Activated CD4-positive, alpha-beta T cell treated with anti-CD3 and anti-CD28 coated beads, Interleukin-2, amount 10 ng/mL, durations not matched to agents 24 days and 14 days (primary cell): ENCODE measurements at places on chromosomes 3 and 15. TPM values are rescaled to one million over a fixed set of nuclear protein-coding genes. Genes with fewer than 3 reads are reported as not detected.

PFKFB4 gene
- 38.2 and 44.0 TPM in 2 replicates for total RNA-seq

C2CD4B gene
- 0.45 and 0.58 TPM in 2 replicates for total RNA-seq

VWA5B2 gene
- total RNA-seq, result not detected in 2 replicates

U2SURP gene
- 189 and 212 TPM in 2 replicates for total RNA-seq

GRIP2 gene
- not detected in 2 replicates for total RNA-seq

ROPN1 gene
- total RNA-seq, result not detected in 2 replicates

CEP152 gene
- total RNA-seq, result 32.0 and 32.2 TPM in 2 replicates

CYP19A1 gene
- total RNA-seq, result 0.09 and 0.35 TPM in 2 replicates

KLF15 gene
- total RNA-seq, result 0.19 and 0.28 TPM in 2 replicates

DNA sequence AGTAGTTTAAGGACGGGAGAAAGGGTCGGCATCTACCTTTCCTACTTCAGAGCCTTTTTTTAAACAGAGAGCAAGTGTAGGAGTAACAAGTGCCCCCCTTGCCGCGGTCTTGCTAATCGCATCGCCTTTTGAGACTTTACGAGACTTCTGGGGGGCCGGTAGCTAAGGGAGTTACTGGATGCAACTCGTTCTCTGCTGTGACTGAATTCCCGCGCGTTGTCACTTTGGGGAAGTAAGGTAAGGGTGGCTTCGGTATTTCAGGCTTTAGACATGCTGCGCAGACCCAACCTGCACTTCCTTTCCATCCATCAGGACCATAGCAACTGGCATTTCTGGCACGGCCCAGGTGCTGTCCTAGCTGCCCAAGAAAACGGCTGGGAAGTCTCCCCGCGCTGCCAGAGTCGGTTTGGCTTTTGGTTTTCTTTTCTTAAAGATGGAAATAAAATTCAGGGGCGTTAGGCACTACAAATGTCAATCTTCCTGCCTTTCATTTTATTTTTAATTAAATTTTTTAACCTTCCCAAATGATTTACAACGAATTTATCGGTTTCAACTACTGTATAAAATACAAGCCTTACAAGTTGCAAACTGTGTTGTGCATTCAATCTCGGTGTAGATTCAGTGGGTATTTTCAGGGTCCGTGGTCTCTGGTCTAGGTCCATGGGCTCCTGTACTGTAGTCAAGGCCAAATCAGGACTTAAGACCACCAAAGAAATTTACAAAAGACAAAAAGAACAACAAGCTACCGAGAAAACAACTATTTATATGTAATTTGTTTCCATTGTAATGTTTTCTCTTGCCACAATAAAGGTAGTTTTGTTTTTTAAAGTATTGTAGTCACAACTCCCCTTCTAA is 3.5 kb downstream of the MECOM start:
- no peak overlapping the region for H3K27ac ChIP-seq
- H3K27me3 ChIP-seq, result peaks cover 80% of the 10 kb centered on the region
- H3K4me1 ChIP-seq, result peaks cover 32% of the 10 kb centered on the region
- peak overlapping the region; percentile 85 for H3K4me3 ChIP-seq
- DNase-seq, result no peak

DNA sequence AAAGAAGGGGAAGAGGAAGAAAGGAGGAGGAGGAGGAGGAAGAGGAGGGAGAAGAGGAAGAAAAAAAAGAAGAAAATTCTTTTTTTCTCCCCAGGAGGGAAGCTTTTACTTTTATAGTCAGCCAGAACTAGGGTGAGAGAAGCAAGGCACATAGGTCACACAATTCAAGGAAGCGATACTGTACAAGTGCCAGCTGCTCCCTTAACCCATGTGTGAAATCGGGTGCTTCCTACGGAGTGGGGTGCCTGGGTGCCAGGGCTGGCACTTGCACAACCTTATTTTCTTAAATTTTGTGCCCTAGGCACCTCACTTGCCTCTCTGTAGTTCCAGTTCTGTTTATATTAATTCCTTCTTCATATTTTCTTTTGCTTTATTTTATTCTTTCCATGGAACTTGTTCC is 150.4 kb downstream of the LIPC start:
- peak; percentile 35 for DNase-seq
- peaks cover 16% of the 10 kb centered on the region for H3K4me1 ChIP-seq
- H3K36me3 ChIP-seq, result peaks cover 10% of the 10 kb centered on the region

GRCh38 chr3:46393554-46394434 is 13.1 kb downstream of the CCR5AS start:
- no peak overlapping the region for H3K27ac ChIP-seq
- no peak for DNase-seq
- no peaks in the 10 kb centered on the region for H3K36me3 ChIP-seq
- no peak overlapping the region for H3K4me3 ChIP-seq
- peaks cover 17% of the 10 kb centered on the region for H3K27me3 ChIP-seq

GRCh38 chr3:176971613-176972174 is 225.6 kb downstream of the TBL1XR1 start:
- H3K4me3 ChIP-seq, result no peak overlapping the region
- H3K36me3 ChIP-seq, result no peaks in the 10 kb centered on the region
- peak; percentile 72 for DNase-seq
- peak overlapping the region; percentile 49 for H3K27ac ChIP-seq
- peaks cover 6% of the 10 kb centered on the region for H3K4me1 ChIP-seq

- no peak overlapping the region for H3K27ac ChIP-seq
- no peak for DNase-seq
- H3K36me3 ChIP-seq, result no peaks in the 10 kb centered on the region
- H3K4me3 ChIP-seq, result no peak overlapping the region
Observed at GRCh38 chr15:77557564-77557963, 75.1 kb downstream of the LINGO1 start.

DNA sequence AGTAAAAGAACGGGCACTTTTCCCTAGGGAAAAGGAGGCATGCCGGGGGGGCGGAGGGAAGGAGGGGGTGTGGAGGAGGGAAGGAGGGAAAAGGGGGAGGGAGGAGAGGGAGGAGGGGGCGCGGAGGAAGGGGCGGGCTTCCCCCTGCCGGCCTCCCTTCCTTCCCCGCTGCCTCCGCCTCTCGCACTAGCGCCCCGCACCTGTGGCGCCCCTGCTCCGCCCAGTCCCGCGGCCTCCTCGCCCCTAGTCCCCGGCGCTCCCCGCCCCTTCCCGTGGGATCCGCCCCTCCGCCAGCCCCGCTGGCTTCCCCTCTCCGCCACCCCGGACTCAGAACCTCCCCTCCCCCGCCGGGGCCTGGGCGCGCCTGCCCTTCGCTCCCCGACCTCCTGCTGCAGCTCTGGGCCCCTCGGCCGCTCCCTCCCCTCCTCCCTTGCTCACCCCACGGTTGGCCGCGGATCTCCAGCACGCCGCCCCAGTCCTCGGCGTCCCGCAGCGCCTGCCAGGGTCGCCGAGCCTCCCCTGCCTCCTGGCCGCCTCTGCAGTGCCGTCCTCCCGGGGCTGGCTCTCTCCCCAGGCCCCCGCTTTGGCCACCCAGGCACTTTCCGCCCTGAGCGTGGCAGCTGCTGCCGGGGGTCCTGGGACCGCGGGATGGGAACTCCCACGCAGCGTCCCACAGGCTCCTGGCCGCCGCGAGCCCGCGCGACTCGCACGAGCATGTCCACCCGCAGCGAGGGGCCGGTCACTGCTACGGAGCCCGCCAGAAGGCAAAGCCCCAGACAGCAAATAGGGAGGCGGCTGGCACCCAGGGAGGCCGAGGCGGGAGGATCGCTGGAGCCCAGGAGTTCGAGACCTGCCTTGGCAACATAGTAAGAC is 147.4 kb downstream of the TJP1 start:
- no peaks in the 10 kb centered on the region for H3K36me3 ChIP-seq
- H3K27me3 ChIP-seq, result peaks cover 25% of the 10 kb centered on the region
- no peak overlapping the region for H3K4me3 ChIP-seq
- no peak overlapping the region for H3K27ac ChIP-seq

GRCh38 chr3:17132286-17133115 is 247.7 kb downstream of the PLCL2 start:
- H3K4me1 ChIP-seq, result peaks cover 5% of the 10 kb centered on the region
- peaks cover 3% of the 10 kb centered on the region for H3K36me3 ChIP-seq

GRCh38 chr3:147846293-147846692 is 437.1 kb downstream of the ZIC1 start:
- no peaks in the 10 kb centered on the region for H3K27me3 ChIP-seq
- no peak for DNase-seq
- H3K4me3 ChIP-seq, result no peak overlapping the region
- H3K4me1 ChIP-seq, result no peaks in the 10 kb centered on the region

GRCh38 chr15:100879061-100879463 is 569 bp upstream of the ALDH1A3 start:
- peaks cover 70% of the 10 kb centered on the region for H3K27me3 ChIP-seq
- no peaks in the 10 kb centered on the region for H3K36me3 ChIP-seq
- DNase-seq, result no peak
- H3K4me3 ChIP-seq, result no peak overlapping the region
- no peak overlapping the region for H3K27ac ChIP-seq
- H3K4me1 ChIP-seq, result peaks cover 4% of the 10 kb centered on the region
